ENCODE measurements at places on chromosomes 6 and 20.

- DNase-seq, result no peak
These were observed 309.7 kb downstream of the SLC35F1 start for GRCh38 chr6:118216751-118217150.

- DNase-seq, result no peak
These were observed 2.3 kb upstream of the FAM110A start for GRCh38 chr20:831251-831650.

DNA sequence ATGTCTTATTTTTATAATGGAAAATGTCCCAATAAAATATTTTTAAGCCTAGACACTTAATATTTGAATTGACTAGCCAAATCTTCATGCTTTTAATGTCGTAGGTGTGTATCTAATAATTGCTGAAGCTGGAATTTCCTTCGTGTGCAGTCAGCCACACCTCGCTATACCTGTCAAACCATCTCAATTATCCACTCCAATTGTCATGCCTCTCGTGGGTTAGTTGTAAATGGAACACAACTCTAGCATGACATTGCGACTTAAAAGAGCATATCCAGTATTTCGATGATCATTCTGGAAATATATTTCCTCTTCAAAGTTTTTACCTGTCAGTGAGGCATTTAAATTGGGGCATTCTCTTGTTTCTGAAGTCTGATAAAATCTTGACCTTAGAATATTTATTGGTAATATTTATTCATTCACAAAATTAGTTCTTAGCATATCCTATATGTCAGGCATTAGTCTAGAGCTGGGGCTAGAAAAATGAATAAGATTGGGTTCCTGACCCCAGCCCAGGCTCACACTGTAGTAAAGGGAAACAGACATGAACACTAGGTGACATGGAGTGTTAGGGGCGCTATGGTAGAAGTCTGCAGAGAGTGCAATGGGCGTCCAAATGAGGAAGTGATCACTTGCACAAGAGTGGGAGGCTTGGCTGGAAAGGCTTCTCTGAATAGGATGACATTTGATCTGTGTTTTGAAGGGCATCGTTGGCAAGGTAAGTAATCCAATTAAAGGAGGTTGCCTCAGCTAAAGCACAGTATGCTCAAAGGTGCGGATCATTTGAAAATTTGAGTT, 11.0 kb upstream of the CFAP206 start:
- no peak for DNase-seq

GRCh38 chr6:30169658-30170614, 6.6 kb downstream of the TRIM15 start:
- DNase-seq, result no peak

DNA sequence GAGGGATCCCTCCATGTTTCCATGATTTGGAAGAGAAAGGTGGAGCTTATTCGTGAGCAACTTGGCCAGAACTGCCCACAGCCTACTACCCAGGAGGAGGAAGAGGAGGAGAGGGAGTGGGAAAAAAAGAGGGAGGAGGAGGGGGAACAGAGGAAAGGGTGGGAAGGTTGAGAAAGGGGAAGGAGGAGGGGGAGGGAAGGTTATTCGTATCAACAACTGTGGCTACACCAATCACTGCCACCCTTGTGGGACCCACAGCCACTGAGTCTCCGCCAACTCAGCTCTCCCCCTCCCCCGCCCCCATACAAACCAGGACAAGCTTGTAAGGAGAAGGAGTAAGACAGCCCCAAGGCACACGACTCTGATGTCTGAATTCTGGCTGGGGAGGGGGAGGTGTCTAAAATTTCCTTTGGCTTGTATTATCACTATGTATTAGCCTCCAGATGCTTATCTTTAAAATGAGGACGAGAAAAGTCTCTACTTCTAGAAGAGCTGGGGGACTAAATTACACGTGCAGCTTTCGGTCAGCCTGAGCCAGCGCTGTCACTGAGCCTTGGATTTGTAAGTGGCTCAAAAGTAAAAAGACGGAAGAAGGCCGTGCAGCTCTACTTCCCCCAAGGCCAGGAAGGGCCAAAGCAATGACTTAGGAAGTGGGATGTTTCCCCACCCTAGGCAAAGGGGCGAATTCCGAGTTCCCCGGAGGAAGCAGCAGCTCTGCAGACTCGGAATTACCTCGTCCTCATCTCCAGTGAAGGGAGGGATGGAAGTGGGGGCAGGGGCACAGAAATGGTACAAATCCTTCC, 1.0 kb downstream of the FKBP1A start:
- DNase-seq, result no peak

DNA sequence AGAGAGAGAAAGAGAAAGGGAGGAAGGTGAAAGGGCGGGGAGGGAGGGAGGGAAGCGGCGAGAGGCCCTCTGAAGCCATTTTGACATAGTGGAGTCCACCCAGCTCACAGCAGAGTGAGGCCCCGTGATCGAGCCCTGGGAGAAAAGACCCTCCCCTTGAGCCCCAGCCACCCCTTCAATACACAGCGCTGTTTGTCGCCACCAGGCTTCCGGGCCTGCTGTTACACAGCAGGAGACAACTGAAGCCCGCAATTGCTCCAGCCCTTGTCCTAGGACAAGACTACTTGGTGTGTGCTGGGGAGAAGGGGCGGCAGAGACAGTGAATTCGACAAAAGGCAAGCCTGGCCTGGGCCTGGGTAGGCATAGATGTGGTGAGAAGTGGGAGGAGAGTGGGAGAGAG, 67.3 kb downstream of the PRR18 start:
- DNase-seq, result no peak

DNA sequence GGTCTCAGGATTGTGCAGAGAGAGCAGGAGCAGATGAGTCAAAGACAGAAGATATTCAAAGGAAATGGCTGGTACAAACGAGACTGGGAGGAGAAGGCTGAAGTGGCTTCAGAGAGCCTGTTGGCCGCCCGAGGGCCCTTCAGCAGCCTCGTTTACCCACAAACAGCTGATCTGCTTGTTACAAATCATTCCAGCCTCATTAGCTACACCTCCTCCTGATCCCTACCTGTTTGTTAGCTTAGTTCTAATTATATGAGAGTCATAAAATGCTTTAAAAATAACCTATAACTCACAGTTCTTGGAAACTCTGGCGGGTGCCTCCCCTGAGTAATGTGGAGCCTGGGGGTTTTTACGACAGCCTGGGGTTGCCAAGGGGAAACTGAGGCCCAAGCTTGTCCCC, 12.6 kb downstream of the GLP1R start:
- no peak for DNase-seq

DNA sequence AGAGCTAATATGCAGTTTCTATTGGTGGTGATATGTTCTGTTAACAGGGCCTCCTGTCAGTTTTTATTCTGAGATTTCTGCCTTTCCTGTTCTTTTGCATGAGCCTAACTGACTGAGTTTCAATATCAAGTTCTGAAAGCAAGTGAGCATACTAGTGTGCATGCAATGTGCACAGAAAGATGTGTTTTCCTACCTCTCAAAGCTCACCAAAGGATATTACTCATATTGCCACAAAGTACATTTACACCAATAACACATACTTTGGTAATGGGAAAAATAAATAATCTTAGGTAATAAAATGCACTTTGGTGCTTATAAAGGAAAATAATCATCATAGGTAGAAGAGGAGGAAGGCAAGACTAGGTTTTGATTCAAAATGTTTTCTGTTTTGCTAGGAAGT, 195.0 kb downstream of the KHDC1L start:
- no peak for DNase-seq

DNA sequence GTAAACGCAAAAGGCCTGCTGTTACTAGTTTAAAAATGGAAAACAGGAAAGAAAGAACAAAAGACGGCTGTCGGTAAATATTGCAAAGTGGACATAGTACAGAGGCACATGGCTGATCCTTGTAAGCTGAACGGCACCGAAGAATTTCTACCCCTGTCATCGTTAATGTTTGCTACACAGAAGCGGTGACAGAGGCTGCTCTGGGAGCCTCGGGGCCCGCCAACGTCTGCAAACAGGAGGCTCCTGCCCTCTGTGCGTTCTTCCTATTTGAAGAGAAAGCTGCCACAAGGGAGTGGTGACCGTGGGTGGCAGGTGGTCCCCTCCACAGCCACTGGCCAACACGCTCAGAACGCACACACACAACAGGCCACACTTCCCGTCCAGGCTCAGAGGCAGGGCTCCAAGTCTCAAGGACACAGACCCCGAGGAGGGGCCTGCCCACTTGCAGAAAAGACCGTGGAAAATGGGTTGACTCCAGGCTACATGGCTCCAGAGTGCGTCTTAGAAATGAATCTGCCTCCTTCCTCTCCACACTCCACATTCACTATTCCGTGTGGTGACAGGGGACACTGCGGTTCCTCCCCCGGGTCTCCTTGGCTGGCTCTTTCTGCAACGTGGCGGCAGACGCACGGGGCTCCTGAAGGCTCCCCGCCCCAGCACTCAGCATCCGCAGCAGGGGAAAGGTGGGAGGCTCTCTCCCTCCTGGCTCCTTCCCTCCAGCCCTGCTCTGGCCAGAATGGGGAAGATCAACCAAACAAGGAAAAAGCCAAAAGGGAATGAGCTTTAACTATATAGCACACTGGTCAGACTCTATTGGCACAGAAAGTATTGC, 64.5 kb downstream of the GMPR start:
- no peak for DNase-seq

- DNase-seq, result no peak
These were observed 34.6 kb upstream of the TMEM244 start for GRCh38 chr6:129895692-129896091.

- DNase-seq, result no peak
These were observed 17.8 kb upstream of the TAGAP start for GRCh38 chr6:159062564-159062945.

GRCh38 chr6:133431031-133431430, 189.9 kb downstream of the EYA4 start:
- no peak for DNase-seq

- no peak for DNase-seq
These were observed 38.7 kb downstream of the DUSP22 start for GRCh38 chr6:330948-331347.

GRCh38 chr20:25623225-25623735, 534 bp downstream of the NANP start:
- DNase-seq, result no peak

- no peak for DNase-seq
These were observed 445.0 kb downstream of the CDH26 start for GRCh38 chr20:60403105-60403741.
